Stimulated activated CD4-positive, alpha-beta T cell treated with anti-CD3 and anti-CD28 coated beads, Interleukin-12 subunit alpha, Interleukin-12 subunit beta, amount 100 ng/mL, for 24 hours (primary cell): ENCODE measurements at places on chromosomes 4 and X.

- no peak for DNase-seq
Measured at GRCh38 chr4:150994721-150995120, 20.4 kb downstream of the LRBA start.

- no peak for DNase-seq
Measured at GRCh38 chr4:31784558-31784957, 1064.4 kb downstream of the PCDH7 start.

GRCh38 chr4:147689067-147689466 lies 5.1 kb upstream of the PRMT9 start:
- no peak for DNase-seq

GRCh38 chrX:22192419-22193060 lies 80.2 kb upstream of the CBLL2 start:
- peak; percentile 22 for DNase-seq

DNA sequence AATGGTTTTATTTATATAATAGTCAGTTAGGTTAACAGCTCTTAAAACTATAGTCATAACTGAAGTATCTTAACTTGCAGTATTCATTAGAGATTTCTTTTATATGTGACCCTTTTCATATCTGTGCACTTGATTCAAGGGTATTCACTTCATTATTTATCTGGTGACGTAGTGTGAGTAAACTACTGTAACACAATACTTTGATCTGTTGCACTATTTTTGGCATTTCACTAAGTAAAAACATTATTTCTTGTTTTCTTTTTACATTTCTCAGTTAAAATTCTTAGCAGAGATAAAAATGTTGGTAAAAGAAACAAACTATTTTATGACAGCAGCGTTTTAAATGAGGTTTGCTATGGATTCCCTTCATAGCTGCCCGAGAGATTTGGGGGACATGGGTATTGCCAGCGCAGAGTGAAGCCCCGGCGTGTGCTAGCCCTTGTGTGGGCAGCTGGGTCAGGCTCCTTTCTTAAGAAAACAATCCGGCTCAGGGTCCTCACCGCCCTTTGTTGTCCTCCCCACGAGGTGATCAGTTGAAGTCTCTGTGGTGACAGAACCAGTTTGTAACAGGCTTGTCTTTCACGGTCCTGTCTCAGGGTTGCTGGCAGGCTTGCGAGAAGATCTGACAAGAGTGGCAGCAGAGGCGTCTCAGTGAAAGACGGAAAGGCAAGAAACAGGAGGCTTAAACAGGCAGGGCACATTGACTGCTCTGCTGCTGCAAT lies 293.4 kb downstream of the BMPR1B start:
- DNase-seq, result no peak

GRCh38 chr4:150079081-150079581 lies 886 bp downstream of the DCLK2 start:
- no peak for DNase-seq

DNA sequence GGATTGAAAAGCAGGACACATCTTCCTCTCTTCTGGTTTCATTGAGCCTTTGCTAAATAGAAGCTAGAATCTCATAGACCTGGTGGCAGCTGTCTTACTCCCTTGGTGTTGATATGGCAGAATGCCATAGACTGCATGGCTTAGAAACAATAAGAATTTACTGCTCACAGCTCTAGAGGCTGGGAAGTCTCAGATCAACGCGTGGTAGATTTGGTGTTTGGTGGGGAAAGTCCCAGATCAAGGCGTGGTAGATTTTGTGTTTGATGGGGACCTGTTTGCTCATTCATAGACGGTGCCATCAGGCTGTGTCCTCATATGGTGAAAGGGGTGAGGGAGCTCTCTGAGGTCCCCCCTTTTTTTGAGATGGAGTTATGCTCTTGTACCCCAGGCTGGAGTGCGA lies 57.6 kb upstream of the PPP2R3B start:
- DNase-seq, result no peak

DNA sequence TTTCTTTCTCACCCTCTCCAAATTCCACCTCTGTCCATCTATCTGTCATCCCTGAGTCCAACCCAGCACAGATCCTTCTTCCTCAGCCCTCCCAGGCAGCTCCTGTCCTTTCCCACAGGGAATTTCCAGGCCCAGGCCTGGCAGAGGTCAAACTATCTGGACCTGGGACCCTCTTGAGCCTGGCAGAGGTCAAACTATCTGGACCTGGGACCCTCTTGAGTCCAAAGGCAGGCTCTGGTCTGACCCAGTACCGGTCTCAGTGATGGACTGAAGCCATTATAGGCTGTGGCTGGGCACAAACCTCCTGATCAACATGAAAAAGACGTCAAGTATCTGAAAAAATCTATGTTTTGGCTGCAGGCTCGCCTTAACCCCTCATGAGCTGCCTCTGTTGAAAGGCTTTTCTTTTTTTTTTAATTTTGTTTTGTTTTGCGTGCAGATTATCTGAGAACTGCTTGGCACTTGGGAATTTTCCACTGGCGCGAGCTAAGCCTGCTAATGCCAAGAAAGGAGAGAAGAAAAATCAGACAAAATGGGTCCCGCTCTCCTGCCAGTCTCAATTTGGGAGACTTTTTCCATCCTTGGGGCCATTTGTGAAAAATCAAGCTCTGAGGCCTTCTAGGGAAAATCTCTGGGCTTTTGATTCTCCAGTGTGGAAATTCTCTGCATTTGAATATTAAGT lies 31.2 kb downstream of the MSX1 start:
- DNase-seq, result no peak
